ENCODE measurements at places on chromosomes 16 and 17.

GRCh38 chr17:65850486-65850885 is 289.0 kb upstream of the AXIN2 start:
- no peak for DNase-seq

GRCh38 chr16:14566599-14566998 is 63.5 kb downstream of the PARN start:
- DNase-seq, result no peak

DNA sequence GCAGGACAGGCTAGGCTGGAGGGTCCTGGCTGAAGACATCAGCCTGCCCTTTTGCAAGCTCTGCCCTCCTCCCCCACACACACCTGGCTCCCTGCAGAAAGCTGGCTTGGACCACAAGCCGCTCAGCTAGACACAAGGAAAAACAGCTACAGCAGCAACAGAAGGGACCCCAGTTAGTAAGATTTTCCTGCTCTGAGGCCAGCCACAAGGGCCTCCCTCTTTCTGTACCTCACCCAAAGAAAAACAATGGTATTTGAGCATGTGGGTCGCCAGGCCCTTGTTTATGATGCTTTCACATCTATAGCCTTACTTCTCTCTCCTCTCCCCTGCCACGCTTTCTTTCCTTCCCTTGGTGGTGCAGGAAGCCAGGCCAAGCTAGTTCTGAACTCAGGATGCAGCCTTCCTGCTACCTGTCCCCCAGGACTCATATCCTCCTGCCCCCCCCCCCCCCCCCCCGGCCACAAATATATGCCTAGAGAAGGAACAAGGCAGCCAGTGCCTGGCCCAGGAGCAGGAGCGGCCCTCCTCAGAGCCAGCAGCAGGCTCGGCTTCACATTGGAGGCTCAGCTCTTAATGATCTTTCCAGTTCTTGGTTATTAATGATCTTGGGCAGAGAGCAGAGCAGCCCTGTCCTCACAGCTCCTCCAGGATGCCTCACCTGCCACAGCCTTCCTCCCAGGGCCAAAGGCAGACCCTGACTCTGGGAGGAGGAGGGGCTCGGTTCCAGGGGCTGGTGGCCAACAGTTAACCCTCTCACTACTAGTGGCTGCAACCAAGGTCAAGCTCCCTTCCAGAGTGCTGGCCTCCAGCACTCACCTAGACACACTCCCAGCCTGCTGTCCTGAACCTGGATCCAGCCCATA is 19.5 kb downstream of the GRIN2C start:
- DNase-seq, result no peak

DNA sequence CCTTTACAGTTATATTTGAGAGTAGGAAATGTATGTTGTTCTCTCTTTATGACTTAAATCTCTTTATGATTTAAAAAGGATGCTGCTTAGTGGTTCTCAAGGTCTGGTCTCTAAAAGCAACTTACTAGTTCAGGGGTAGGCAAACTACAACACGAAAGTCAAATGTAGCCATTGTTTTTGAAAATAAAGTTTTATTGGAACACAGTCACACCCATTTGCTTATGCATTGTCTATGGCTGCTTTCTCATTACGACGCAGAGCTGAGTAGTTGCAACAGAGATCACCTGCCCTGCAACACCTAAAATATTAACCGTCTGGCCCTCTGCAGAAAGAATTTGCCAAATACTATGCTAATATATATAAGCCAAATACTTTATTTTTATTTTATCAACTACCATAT is 58.2 kb downstream of the HELZ start:
- no peak for DNase-seq

DNA sequence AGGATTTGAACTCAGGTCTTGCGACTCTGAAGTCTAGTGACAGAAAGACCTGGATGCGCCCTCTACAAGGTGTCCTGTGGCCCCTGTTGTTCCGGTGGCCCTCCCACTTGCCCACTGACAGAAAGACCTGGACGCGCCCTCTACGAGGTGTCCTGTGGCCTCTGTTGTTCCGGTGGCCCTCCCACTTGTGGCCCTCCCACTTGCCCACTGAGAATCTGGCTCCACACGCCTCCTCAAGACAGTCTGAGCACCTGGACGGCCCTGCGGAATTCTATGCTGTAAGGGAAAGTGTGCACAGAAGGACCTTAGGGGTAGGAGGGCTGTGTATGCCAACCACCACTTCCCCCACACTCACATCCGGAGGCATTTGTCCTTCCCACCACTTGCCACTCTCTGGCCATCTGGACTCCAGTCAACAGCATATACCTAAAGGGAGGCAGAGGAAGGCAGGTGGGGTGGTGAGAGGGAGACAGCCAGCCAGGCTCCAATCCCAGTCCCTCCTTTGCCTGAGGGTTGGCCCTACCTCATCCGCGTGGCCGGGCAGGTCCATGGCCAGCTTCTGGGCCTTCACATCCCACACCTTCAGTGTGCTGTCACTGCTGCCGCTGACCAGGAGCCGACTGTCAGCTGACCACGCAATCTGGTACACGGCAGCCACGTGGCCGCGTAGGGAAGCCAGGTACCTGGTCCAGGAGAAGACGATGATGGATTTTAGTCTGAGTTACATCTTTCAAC is 9.1 kb downstream of the NLE1 start:
- no peak for DNase-seq

DNA sequence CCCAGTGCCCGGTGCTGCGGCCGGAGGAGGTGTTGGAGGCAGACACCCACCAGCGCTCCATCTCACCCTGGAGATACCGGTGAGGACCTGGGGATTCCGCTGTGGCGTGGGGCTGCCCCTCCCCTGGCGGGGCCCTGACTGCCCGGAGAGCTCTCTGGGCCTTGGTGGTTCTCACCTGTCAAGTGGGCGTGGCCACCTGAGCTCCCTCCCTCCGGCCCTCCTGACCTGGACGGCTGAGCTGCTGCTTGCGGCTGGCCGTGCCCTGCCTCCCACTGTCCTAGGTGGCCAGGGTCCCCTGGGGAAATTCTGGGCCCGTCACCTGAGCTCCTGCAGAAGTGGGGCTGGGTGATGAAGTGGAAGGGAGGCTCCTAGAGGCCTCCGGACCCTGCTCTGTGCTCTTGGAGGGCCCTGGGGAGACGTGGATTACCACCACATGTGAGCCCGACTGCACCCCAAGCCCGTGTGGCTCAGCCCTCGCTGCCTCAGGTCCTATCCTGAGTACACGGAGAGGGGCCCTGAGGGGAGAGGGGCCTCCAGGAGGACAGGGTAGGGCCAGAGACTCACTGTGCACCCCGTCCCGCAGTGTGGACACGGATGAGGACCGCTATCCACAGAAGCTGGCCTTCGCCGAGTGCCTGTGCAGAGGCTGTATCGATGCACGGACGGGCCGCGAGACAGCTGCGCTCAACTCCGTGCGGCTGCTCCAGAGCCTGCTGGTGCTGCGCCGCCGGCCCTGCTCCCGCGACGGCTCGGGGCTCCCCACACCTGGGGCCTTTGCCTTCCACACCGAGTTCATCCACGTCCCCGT is 1.1 kb downstream of the IL17C start:
- no peak for DNase-seq

- DNase-seq, result no peak
These were observed 1000.5 kb downstream of the KCNJ18 start for GRCh38 chr17:22692806-22693171.

DNA sequence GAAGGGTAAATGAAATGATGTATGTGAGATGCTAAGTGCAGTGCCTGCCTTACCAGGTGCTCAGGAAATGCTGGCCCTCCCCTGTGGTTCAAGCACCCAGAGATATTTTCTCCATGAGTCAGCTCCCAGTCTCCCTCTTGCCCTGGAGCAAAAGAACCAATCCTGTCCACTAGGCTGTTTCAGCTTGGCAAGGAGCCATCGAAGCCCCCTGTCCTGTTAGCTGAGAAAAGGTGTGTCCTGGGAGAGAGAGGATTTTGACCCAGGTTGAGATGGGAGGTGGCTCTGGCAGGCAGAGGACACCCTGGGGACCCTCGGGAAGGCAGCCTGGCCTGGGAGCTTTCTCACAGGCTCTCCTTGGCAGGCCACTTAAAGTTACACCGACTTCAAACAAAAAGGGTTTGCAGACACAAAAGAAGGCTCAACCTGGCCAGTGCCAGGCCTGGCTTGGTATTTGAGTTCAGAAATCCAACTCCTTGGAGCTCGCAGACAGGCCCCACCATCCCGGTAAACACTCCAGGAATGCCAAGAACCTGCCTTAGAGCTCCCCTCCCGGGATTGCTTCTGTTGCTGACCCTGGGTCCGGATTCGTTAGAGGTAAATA is 29.6 kb downstream of the NTN1 start:
- DNase-seq, result peak; percentile 17
